Right atrium auricular region (tissue), 2 donors: ENCODE measurements at places on chromosomes 6 and 20.

GRCh38 chr6:10838794-10839333, 525 bp upstream of the MAK start:
- DNase-seq, result no peak

GRCh38 chr20:46641424-46641823, 9.8 kb downstream of the SLC13A3 start:
- no peak for DNase-seq

DNA sequence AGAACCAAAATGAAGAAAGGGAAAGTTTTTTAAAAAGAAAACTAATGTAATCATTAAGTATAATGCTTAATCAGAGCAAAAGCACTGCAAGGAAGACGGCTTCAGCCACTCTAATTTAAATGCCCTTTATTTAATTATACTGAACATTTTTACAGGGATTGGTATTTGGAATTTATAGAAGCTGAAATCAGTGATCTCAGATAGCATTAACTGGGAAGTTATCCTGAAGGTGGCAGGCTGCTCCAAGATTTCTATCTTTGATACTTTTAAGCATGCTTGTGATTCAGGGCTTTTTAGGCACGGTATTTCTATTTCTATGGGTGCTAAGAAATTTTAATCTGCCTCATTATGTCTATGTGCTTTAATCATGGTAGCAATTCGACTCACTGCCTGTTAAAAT, 1.3 kb upstream of the NDUFAF4 start:
- no peak for DNase-seq

DNA sequence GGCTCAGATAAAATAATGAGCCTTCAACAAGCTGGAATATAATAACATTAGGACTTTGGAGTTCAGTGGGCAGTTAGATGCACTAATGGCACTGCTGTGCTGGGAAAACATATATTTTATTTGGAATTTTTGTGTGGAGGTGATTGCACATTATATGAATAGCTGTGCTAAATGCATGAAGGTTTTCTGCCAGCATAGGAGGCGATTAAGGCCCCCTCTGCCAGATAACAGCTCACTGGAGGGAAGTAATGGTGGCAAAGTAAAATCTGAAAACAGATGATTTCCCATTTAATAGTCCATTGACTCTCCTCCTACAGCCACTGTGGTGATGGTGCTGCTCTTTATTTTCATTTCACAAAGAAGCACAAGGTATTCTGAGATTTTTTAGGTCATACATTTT, 326.0 kb downstream of the GRIK2 start:
- DNase-seq, result no peak

DNA sequence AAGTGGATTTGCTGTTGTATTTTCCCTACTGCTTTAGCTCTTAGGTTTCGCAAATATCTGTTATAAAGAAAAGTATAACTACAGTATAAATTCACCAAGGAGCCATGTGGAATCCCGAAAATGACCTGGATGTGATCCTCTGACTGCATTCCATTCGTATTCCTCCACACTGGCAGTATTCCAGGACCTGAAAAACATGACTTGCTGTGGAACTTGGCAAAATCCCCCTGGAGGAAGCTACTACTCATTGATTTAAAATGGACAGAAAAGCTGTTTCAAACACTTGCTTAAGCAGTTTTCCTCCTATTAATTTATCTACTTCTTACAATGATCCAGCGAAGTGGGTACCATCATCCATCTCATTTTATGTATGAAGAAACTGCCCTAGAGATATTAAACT, 13.3 kb upstream of the ENPP5 start:
- DNase-seq, result no peak

GRCh38 chr20:33251496-33251895, 15.7 kb downstream of the BPIFA1 start:
- DNase-seq, result no peak

DNA sequence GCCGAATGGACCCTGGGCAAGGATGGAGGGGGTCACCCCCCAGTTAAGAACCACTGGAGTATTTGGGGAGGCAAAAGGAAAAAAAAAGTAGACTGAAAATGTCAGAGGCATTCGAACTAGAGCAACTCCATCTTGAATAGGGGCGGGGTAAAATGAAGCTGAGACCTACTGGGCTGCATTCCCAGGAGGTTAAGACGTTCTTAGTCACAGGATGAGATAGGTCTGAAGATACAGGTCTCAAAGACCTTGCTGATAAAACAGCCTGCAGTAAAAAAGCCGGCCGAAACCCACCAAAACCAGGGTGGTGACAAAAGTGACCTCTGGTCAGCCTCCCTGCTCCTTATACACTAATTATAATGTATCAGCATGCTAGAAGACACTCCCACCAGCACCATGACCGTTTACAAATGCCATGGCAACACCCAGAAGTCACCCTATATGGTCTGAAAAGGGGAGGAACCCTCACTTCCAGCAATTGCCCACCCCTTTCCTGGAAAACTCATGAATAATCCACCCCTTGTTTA, 70.4 kb upstream of the KCNG1 start:
- DNase-seq, result no peak

GRCh38 chr20:23629017-23629541, 8.7 kb downstream of the CST3 start:
- peak; percentile 83 for DNase-seq

- no peak for DNase-seq
These were observed 420 bp upstream of the BTN2A1 start for GRCh38 chr6:26457264-26457805.

DNA sequence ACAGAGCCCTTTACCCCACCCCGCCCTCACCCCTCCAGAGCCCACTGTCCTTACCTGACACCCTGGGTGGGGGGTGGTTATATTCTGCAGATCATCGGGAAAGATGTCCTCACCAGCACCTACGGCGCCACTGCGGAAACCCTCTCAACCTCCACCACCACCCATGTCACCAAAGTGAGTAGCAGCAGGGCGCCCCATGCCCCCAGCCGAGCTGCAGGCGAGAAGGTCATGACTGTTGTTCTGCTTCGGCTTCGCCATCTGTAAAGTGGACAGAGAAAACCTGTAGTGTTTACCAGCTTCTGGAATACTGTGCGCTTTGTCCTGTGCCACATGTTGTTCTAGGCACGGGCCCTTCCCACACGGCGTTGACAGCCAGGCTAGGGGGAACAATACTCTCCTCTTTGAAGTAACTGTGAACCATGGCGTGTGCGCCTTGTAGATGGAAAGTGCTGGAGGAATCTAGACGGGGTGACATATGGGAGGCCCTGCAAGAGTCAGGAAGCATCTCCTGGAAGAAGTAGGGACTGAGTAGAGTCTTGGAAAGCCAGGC, 16.5 kb upstream of the AAR2 start:
- no peak for DNase-seq
